ENCODE measurements at places on chromosomes 1 and 21. TPM values are rescaled to one million over a fixed set of nuclear protein-coding genes. Genes with fewer than 3 reads are reported as not detected.

TCEA3 gene
- 0.33 TPM for total RNA-seq

PBX1 gene
- total RNA-seq, result 24.7 TPM

S100A1 gene
- 0.84 TPM for total RNA-seq

GJB5 gene
- total RNA-seq, result not detected

E2F2 gene
- 2.9 TPM for total RNA-seq

SPRR3 gene
- total RNA-seq, result not detected

RXRG gene
- not detected for total RNA-seq

NCAM2 gene
- not detected for total RNA-seq

SLAMF8 gene
- total RNA-seq, result not detected

GBP6 gene
- total RNA-seq, result not detected

TDRKH gene
- 5.4 TPM for total RNA-seq

TRIM17 gene
- total RNA-seq, result not detected

ETNK2 gene
- 3.4 TPM for total RNA-seq

MAEL gene
- total RNA-seq, result not detected

KCNA2 gene
- 0.06 TPM for total RNA-seq

DDR2 gene
- total RNA-seq, result 0.35 TPM

NBPF11 gene
- total RNA-seq, result 4.4 TPM

ZBED6 gene
- 3.3 TPM for total RNA-seq

GIPC2 gene
- total RNA-seq, result not detected

PAPPA2 gene
- total RNA-seq, result not detected

DTL gene
- 26.7 TPM for total RNA-seq

DCST1 gene
- total RNA-seq, result not detected
